ENCODE measurements at places on chromosomes 1 and 21.

- DNase-seq = no peak
Observed at GRCh38 chr1:201515895-201516294, 9.0 kb upstream of the CSRP1 start.

DNA sequence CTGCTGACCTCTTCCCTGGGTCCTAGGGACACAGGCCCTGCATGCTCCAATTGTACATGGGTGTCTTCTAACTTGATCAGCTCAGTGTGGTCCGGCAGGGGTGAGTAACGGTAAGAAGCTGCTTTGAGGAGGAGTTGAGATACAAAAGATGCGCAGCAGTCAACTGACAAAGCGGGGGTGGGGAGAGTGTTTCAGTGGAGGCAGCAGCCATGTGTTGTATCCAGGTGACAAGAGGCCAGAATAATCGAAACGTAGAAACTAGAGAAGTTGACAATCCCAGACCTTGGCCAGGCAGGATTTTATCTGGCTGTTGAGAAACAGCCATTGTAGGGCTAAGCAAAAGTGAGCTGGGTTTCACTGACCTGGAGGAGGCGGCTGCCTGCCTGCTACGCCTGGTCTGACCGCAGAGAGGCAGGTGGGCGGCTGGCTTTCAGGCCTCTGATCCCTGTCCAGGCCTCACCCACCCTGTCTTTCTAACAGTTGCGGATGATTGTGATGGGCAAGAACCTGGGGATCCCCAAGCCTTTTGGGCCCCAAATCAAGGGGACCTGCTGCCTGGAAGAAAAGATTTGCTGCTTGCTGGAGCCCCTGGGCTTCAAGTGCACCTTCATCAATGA lies 28.8 kb downstream of the PADI6 start:
- no peak for DNase-seq

DNA sequence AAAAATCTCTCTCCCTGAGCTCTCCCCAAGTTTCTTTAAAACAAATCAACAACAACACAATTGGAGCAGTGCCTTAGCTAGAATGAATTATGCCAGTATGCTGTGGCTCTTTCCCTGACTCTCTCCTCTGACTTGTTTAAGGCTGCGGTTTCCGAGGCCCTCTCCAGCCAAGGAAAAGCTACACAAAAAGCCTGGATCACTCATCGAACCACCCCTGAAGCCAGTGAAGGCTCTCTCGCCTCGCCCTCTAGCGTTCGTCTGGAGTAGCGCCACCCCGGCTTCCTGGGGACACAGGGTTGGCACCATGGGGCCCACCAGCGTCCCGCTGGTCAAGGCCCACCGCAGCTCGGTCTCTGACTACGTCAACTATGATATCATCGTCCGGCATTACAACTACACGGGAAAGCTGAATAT lies 1.9 kb downstream of the S1PR1 start:
- peak; percentile 84 for DNase-seq

- DNase-seq = no peak
Observed at GRCh38 chr1:177032434-177032833, 132.1 kb downstream of the ASTN1 start.

- DNase-seq = no peak
Observed at GRCh38 chr1:117573386-117574023, 32.3 kb upstream of the TENT5C start.
